Activated CD4-positive, alpha-beta T cell treated with anti-CD3 and anti-CD28 coated beads for 24 hours (primary cell): ENCODE measurements at places on chromosomes 11 and 22.

DNA sequence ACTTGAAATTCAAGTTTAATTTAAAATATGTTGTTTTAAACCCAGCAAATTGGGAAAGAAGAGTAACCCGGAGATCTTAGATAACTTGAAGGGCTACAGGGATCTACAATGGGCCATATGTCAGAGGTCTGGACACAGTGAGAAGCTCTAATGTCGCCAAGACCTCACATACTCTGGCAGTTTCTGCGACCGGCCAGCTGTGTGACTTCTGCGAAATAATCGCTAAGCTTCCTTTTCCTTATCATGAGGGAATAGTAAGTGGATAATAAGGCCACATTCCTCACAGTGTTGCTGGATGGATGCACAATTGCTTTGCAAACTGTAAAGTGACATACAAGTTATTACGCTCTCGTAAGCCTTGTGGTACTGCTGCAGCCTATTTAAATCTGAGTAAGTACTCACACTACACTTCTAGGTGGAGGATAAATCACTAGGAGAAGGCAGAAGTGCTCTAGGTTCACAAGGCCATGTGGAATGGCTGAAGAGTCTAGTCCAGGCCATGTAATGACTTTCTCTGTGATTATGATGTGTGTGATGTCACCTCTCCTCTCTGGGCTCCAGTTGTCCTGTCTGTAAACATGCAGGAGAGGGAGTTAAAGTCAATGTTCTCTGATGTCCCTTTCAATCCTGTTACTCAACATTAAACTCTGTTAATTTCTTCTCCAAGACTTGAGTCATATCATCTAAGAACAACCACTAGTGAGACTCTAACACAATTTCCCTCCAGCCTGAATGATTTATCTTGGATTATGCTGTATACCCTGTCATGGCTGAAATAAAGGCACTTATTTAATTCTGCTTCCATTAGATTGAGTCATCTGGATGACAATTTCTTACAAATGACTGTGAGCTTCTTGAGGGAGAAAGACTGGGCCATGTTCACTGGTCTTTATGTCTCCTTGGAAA lies 192.6 kb upstream of the NARS2 start:
- DNase-seq: no peak

DNA sequence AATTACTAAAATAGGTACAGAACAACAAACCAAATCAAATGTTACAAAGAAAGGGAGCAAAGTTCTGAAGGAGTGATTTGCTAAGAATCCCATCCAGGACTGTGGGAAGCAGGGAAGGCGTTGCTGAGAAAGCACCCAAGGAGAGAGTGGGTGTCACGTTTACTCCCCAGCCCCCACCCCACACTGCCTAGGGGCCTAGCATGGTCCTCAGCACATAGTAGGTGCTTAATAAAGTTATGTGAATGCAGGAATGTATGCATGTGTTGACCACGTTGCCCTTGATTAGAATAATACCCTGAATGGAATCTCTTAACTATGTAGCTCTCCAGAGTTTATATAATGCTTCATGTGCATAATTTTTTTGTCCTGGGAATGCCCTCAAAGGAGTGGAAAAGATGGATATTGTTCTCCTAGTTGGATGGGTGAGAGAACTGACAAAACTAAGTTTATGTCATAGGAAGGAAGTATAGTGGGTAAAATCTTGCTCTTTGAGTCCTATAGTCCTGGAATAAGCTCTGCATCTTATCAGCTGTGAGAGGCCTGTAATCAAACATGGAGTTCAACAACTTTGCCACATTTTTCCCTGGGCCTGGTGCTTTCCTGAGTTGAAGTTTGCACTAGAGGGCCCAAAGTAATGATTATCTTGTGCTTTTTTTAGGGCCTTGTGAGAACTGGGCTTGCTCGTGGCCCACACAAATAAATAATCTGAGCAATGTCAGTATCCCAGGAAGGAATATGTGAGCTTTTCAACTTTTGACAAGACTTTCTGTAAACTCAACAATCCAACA lies 53.8 kb upstream of the LMO2 start:
- no peak for DNase-seq

- DNase-seq: no peak
Measured at GRCh38 chr11:27370374-27370773, 7.4 kb upstream of the CCDC34 start.

DNA sequence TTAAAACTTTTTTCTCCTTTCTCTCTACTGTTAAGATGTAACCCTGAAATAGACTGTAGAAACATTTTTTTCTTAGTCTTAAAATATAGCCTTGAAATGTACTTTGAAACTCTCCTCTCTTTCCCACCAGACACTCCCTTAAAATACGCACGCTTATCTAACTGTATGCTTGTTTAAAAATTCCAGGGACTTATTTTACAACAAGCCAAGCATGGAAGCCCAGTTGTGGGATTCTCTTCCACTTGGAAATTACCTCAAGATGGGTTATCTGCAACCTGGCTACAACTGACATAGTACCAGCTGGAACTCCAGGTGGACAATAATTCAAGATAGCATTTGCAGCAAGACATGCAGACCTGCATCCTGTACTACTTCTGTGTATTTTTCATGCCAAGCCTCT lies 12.1 kb upstream of the CHORDC1 start:
- no peak for DNase-seq

DNA sequence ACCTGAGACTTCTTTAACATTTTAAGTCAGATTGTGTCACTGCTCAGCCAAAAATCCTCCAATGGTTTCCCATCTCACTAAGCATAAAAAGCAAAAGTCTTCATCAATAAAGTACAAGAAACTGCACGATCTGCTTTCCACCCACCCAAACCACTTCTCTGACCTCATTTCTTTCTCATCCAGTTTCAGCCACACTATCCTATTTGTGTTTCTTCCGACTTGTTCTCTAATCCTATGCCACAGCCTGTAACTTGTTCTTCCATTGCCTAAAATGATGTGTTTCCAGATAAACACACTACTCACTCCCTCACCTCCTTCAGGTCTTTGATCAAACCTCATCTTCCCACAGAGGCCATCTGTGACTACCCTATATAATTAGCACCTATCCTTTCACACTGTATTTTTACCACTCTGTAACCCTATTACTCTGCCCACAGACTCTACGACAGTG lies 28.4 kb downstream of the ARHGAP32 start:
- no peak for DNase-seq

GRCh38 chr11:10942620-10943019 lies 84.8 kb upstream of the ZBED5 start:
- no peak for DNase-seq

DNA sequence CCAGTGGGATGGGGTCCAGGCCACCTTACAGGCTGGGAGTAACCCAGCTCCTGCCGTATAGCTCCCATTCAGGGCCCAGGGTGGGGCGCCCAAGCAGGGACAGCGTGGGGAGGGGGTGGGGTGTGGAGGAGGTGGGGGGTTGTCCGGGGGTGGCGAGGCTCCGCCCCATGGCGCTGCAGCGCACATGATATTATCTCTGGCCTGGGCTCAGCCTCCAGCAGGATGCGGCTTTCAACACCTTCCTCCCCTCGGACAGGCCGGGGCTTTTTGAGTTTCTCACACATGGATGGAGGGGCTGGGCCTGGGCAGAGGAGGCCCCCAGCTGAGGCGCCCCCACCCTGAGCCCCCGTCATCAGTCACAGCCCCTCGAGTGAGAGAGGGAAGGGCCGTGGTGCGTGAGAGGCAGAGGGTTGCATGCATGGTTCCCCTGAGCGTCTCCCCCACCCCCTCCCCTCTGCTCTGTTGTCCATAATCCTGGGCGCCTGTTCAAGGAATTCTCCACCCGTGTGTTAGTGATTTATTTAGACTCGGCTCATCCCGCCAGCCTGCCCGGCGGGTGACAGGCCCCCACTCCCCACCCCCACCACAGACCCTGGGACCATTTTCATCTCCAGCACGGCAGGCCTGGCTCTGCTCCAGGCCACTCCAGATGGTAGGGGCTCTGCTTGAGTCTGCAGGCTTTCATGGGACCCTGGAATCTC lies 44.9 kb downstream of the WNT11 start:
- no peak for DNase-seq

DNA sequence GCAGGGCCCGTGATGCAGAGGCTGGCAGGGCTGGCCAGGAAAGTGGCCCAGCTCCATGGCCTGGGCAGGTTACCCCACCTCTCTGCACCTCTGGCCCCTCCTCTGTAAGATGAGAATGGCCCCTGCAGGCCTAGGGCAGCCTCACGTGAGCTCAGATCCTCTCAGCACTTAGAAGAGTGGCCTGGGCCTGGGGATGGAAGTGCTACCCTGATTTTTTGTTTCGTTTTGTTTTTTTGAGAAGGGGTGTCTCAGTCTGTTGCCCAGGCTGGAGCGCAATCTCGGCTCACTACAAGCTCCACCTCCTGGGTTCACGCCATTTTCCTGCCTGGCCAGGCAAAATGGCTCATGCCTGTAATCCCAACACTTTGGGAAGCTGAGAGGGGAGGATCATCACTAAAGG lies 982 bp downstream of the APOBEC3H start:
- no peak for DNase-seq

- no peak for DNase-seq
Measured at GRCh38 chr22:21977814-21978213, 4.8 kb downstream of the TOP3B start.

DNA sequence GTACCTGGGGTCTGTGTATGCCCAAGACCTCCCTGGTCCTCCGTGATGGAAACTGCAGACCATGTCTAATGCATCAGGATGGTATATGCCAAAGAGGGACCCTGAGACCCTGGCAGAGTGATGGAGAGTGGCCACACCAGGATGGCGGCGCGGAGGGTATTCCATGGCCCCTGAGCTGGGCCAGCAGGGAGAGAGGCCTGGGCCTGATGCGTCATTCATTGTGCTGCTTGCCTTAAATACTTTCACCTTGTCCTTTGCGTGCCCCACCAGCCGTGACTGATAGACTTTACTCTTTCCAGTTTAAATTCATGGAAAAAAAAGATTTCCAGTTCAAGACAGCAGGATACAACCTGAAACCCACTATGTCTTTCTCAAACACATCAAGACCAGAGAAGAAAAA lies 5.6 kb upstream of the NDUFV1 start:
- no peak for DNase-seq

DNA sequence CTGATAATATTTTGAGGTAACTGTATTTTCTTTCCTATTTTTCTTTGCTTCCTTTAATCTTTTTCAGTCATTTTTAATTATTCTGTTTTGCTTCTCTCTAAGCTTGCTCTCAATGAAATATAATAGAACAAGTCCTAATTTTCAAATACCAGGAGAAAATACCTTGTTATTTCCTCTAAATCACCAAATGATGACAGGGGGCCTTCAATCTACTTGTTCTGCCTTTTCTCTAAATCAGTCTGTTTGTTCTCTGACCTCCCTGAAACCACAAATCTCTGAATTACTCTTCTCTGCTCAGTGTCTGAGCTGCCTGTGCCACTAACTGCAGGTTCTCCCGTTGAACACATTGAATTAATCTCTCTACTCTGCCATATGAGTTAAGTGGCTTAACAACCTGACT lies 286.2 kb downstream of the C11orf87 start:
- no peak for DNase-seq

- DNase-seq: no peak
Measured at GRCh38 chr22:38315823-38316363, 1.3 kb downstream of the CSNK1E start.

DNA sequence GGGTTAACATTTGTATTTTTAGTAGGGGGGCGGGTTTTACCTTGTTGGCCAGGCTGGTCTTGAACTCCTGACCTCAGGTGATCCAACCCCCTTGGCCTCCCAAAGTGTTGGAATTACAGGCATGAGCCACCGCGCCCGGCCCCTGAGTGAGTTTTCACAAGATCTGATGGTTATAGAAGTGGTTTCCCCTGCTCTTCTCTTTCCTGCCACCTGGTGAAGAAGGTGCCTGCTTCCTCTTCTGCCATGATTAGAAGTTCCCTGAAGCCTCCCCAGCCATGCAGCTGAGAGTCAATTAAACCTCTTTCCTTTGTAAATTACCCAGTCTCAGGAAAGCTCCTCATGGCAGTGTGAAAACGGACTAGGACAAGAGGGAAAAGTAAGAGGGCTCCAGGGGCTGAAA lies 259.1 kb upstream of the PLET1 start:
- DNase-seq: no peak

DNA sequence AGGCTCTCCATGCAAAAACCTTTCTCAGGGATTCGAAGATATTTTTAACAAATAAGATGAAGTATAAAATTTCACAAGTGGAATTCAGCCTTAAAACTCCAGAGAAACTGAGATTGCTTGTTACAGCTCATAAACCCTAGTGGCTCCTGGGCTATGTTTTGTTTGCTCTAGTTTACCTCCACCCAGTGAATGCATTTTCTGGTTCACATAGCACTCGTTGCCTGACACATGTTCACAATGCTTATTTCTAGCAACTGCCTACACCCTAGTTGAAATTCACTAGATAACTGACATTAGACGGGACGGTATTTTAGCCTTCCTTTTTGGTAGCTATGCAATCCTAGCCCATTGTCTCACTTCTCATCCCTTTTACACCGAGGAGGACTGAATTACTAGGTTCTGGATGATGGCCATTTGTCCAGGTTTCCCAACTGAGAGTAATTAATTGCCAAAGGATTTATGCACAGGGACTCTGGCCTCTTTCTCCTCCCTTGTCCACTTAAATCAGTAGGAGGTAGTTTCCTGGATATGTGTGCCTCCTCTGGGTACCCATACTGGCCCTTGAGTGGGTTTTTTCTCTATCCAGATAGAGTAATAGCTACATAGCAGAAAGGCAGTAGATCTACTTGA lies 951.6 kb downstream of the DLG2 start:
- DNase-seq: no peak

DNA sequence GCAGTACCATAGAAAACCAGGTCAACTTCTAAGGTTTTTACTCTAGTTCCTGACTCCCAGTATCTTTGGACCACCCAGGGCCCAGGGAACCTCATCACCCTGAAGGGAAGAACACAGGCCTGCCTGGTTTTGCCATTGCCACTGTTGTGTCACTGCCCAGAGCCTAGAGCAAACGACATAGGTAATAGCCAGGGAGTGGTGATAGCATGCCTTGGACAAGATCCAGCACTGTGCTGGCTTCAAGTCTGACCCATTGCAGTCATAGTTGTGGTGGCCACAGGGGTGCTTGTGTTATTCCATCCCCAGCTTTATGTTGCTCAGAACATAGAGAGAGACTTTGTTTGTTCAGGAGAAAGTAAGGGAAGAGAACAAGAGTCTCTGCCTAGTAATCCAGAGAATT lies 2310.2 kb downstream of the LRRC4C start:
- no peak for DNase-seq

DNA sequence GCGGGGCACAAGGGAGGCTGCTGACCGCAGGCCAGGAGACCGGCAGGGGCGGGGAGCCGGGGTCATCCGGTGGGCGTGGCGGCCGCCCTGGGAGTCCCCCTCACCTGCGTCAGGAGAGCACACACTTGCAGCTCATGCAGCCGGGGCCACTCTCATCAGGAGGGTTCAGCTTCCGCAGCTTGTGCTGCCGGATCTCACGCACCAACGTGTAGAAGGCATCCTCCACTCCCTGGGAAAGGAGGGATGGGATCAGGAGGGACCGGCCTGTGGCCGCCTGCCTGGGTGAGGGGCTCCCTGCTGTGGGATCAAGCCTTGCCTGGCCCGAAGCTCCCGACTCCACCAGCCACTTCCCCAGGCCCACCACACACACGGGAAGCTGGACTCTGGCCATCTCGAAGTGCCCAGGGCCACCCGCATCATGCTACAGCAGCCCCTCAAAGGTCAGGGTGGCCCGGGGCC lies 2.8 kb downstream of the HRAS start:
- no peak for DNase-seq
